ENCODE measurements at places on chromosomes 11 and 22.
A peak's percentile ranks its signal among the peaks of the same experiment; 100 is the strongest.

GRCh38 chr22:37244922-37245722, 1.1 kb upstream of the RAC2 start:
- DNase-seq, result no peak

DNA sequence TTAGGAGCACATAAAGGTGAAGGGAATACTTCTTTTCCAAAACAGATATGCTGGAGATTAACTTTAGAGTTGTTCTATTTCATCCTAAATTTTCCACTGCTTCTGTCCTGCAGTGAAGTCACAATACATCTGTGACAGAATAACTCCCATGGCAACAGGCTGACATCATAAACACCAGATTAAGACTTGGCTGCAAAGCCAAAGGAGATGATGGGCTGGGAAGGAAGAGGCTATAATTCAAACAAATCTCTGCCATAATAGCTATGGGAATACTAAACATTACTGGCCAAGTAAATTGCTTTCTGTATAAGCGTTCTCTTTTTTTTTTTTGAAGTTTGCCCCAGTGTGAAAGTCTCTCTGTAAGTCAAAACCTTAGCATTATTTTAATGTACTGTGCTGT, 107.7 kb downstream of the CADM1 start:
- DNase-seq, result no peak

- no peak for DNase-seq
These were observed 189.5 kb downstream of the DDX10 start for GRCh38 chr11:108854346-108854745.

DNA sequence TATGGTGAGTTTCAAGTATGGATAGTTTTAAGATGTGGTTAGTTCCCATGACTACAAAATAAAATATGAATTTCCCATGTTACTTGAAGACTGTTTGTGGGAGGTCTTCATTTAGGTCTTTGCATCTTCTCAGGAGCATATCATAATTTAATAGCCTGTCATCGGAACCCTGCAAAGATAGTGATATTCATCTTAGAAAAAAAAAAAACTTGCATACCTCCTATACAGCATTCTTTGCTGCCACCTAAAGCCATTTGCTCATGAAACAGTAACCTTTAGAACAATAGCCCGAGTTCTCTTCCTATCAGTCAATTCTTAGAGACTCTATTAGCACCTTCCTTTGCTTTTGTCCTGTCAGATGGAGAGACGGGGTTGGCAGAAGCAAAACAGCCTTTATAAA, 75.3 kb downstream of the ARFGAP2 start:
- DNase-seq, result no peak

GRCh38 chr11:120153221-120153620, 15.3 kb upstream of the TRIM29 start:
- no peak for DNase-seq

DNA sequence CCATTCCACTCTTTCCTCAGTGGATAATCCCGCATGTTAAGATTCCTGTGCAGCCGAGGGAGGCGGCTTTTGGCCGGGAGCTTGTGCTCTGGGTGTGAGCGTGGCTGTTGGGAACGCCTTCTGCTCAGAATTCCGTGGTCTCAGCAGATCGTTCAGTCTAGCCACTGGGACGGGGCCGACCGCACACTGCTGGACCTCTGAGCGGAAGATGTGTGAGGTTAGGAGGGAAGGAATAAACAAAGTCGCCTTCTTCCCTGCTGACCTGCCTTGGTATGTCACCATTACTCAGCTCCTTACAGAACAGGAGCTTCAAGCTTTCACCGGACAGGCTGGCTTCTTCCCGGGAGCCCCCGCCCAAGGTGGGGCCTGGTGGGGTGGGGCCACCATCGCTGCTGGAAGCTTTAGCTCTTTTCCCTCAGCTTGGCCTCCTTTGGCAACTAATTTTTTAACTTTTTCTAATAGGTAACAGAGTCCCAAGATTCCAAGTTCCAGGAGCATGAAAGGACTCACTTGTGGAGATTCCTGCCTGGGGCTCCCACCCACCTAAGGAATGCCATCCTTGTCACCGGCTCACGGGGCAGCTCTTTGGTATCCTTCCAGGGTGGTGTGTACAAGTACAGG, 22.5 kb upstream of the SEPTIN5 start:
- no peak for DNase-seq

DNA sequence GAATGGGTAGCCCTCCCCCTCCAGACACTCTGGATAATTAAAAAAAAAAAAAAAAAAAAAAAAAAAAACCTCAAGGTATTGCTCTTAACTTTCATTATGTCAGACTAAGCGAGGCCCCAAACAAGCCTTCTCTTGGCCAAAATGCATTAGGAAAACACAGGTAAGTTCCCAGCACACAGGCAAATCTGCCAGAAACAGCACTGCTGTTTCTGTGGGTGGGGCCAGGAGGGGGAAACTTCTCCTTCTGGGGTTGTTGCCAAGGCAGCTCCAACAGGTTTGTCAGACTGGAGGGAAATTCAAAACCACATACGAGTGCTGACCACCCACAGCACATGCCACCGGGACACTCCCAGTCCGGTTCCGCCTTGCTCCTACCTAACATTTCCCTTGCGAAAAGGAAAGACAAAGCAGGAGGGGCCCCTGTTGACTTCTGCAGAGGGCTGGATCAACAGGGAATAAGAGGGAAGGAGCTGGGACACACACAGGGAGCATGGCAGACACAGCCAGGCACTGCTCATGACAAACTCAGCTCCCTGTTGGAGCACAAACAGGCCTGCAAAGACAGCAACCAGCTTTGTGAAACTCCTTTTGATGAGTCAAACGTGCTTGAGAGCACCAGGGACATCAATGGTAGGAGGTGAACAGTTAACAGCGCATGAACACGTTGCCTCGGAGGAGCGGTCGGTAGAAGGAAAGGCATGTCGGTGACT, 55.0 kb downstream of the MYH9 start:
- DNase-seq, result peak; percentile 57

GRCh38 chr11:19739872-19740271, 27.2 kb downstream of the NAV2 start:
- no peak for DNase-seq

GRCh38 chr11:96237766-96238266, 105.2 kb downstream of the MAML2 start:
- no peak for DNase-seq

GRCh38 chr11:63802637-63803414, 10.4 kb upstream of the SPINDOC start:
- peak; percentile 20 for DNase-seq

- DNase-seq, result peak; percentile 12
These were observed 893 bp downstream of the SLC36A4 start for GRCh38 chr11:93196816-93197379.

DNA sequence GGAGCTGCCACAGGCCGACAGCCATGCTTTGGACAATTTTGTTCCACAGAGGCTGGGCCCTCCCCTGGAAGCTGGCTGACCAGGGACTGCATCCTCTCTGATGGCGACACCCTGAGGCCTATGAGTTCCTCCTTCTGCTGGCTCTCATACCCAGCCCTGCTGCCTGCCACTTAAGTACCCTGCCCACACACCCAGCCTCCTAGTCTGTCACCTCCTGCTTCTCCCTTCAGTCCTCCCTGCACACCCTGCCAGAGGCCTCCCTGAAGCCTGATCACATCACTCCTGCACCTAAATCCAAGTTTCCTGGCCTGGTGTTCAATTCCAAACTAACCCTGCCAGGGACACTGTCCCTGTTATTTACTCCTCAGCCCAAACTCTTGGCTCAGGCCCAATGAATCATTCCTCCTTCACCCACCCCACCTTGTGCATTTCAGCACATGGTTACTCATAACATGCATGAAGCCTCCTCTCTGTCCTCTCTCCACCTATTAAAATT, 136.7 kb upstream of the NECTIN1 start:
- DNase-seq, result no peak

- DNase-seq, result peak; percentile 65
These were observed 11.0 kb upstream of the CERK start for GRCh38 chr22:46748908-46749675.

- DNase-seq, result no peak
These were observed 673 bp downstream of the CDON start for GRCh38 chr11:126061707-126062678.

DNA sequence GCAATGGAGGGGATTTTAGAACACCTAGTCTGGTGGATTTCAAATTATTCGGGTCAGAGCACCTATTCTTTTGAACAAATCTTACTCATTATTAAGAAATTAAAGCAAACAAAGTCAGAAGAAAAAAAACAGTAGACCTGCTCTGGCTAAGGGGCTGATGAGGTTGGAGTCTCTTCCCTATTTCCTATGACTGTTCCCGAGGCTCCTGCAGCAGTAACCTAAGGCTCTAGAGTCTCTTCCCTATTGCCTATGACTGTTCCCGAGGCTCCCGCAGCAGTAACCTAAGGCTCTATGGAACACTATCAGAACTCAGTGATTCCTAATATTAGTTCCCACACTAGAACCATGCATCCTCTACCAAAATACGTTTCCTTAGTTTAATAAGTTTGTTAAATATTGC, 607.9 kb downstream of the NTM start:
- DNase-seq, result no peak

DNA sequence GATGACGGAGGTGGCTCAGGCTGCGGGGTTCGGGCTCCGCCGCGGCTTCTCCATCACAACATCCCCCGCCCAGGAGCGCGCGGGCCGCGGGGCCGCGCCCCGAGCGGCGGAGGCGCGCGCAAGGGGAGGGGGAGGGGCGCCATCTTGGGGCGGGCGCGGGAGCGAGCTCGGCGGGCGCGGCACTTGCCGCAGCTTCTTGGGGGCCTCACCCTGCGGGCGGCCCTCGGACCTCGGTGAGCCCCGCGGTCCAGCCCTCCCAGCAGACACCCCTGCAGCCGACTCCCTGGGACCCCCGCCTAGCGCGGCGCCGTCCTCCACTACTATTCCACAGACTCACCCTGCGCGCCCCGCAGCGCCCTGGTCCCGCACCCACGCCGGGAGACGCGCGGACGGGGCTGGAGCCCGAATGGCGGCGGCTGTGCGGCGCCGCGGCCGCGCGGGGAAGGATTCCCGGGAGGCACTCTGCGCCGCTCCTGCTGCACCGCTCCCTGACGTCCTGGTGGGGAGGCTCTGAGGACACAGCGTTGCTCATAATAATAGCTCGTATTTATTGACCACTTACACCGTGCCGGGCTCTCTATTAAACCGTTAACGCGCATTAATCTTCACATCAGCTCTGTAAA, at the start of gene APBB1:
Gene APBB1 (minus strand): TSS at position 86 of the 623 bp plus-strand sequence. CDS start 7,747 bp downstream, outside the sequence.
- peak; percentile 27 for DNase-seq

- no peak for DNase-seq
These were observed 6.1 kb downstream of the NUP50 start for GRCh38 chr22:45169591-45170466.

GRCh38 chr22:17096071-17096470, 11.3 kb downstream of the IL17RA start:
- no peak for DNase-seq

- no peak for DNase-seq
These were observed 32.8 kb upstream of the WNT7B start for GRCh38 chr22:46009730-46010129.

- DNase-seq, result no peak
These were observed 1.1 kb downstream of the GRIA4 start for GRCh38 chr11:105610871-105611571.

- DNase-seq, result no peak
These were observed 6.3 kb downstream of the SLC7A4 start for GRCh38 chr22:21025763-21026755.

DNA sequence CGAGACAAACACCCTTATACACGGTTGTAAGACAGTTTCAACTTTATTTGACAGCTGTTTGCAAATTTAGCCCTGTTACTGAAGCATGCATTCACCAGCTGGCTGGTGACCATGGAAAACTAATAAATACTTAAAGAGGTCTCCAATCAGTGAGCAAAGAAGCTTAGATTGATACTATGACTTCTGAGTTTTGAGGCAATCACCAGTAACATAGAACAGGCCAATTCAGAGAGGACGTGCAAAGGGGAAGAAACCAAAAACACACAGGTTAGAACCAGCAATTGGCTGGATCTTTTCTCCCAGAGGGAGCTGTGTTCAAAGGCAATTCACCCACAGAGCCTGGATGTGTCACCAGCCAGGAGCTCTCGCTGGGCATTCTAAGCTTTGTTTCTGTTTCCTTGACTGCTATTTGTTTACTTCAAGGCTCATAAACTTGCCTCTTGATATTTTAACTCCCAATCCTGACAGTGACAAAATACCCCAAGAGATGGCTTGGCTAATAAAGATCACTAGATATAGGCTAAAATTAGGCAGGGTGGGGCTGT, 113.6 kb upstream of the MTMR2 start:
- no peak for DNase-seq

GRCh38 chr11:16186680-16187079, 169.7 kb downstream of the SOX6 start:
- no peak for DNase-seq

DNA sequence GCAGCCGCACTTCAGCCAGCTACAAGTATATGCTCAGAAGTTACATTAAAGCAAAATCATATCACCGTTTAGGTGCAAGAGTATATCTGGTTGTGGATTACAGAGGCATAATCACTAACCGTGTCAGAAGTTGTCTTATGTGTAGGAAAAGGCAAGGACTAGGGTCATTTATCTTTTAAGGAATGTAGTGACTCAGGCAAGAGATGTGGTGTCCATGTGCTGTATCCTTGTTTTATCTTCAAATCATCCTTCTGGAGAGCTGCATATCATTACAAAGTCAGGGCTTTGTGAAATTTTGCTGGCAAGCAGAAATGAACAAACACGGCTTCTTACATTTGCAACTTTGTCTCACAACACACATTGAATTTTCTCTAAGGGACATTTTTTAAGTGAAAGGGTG, 12.7 kb upstream of the CHORDC1 start:
- no peak for DNase-seq

GRCh38 chr11:88357323-88358039, 19.9 kb upstream of the CTSC start:
- DNase-seq, result no peak

GRCh38 chr11:34910817-34911216, 5.4 kb downstream of the APIP start:
- no peak for DNase-seq

- no peak for DNase-seq
These were observed 78.4 kb downstream of the CDKN1C start for GRCh38 chr11:2807025-2807681.

- no peak for DNase-seq
These were observed 12.9 kb downstream of the TRIM29 start for GRCh38 chr11:120125024-120125423.

DNA sequence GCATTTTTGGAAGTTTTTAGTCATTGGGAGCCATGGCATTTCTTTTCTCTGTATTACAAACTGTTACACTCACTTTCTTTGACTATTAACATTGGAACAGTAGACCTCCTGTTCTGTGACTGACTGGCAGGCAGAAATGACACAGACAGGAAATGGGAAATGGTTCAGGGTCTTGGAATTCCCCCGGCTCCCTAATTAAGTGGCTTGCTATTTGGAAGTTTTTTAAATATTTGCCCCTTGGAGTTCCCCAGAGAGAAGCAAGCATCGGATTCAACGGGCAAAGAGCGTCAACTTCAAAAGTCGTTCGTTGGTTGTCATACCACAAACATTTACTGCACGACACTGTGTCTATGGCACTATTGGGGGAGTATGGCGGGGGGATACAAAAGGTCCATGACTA, 1.1 kb upstream of the BIRC2 start:
- DNase-seq, result no peak
